ENCODE measurements at places on chromosomes 2 and 18. TPM values are rescaled to one million over a fixed set of nuclear protein-coding genes. Genes with fewer than 3 reads are reported as not detected.

CD226 gene
- 1.5 TPM for total RNA-seq

KIF1A gene
- not detected for total RNA-seq

RIT2 gene
- not detected for total RNA-seq

PLEK gene
- total RNA-seq: not detected

BMP10 gene
- not detected for total RNA-seq

RPRM gene
- not detected for total RNA-seq

PSD4 gene
- 13.6 TPM for total RNA-seq

POLR1A gene
- 39.6 TPM for total RNA-seq

ANKRD62 gene
- total RNA-seq: not detected

ACMSD gene
- not detected for total RNA-seq

CPO gene
- not detected for total RNA-seq

All from hair follicle dermal papilla cell (primary cell).